ENCODE measurements at places on chromosomes 13 and 19.
A peak's percentile ranks its signal among the peaks of the same experiment; 100 is the strongest.

DNA sequence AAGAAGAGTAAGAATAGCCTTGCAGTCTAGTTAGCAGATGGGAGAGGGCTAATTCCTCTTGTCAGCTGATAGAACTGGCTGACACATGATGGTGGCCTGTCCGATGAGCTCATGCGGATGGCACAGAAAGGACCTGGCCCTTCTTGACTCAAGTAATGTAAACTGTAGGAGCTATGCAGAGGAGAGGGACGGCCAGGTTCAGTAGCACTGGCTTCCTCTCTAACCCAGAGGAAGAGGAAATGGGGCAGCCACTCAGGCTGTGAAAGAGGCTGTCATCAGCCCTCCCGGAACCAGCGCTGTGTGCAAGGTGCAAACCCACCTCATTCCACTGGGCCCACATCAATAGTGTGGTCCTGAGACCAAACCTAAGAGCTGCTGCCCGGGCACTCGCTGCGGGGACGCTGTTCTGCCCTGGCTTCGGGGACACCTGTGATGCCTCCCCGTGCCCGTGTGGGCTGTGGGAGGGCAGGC lies 30.8 kb upstream of the USE1 start:
- DNase-seq, result no peak

GRCh38 chr13:99636728-99637353 lies 135.6 kb downstream of the TM9SF2 start:
- DNase-seq, result no peak

- DNase-seq, result no peak
Observed at GRCh38 chr19:42048992-42049391, 21.0 kb downstream of the GRIK5 start.

DNA sequence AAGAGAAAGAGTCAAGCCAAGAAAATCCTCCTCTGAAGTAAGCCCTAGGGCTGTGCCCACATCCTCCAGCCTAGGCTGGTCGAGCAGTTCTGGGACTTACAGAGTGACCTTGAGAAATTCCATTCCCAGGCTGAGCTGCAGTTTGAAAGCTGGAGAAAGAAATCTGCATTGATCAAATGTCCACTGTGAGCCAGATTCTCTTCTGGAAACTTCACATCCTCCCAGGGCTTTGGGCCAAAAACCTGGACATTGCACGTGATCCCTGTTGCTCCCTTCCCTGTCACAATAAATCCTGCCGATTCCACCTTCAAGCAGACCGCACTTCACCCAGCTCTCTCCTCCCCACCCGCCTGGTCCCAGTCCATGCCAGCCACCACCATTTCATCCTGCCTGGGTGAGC lies 15.7 kb downstream of the TMEM143 start:
- no peak for DNase-seq

DNA sequence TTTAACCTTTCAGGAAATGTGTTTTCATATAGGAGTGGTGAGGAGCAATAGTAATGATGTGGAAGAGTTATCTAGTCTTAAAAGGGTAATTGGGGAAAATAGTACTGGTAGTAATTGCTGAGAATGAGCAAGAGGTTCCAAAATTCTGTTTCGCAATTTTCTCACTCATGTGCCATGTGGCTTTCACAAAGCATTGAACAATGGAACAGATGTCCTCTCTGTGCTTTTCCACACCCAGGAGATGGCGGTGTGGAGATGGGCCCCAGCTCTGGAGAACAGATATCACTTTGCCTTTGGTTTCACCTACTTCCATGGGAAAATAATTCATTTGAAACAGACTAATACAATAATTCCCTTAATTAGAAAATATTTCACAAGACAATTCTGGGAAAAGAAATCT lies 170.0 kb upstream of the SLC10A2 start:
- DNase-seq, result no peak

DNA sequence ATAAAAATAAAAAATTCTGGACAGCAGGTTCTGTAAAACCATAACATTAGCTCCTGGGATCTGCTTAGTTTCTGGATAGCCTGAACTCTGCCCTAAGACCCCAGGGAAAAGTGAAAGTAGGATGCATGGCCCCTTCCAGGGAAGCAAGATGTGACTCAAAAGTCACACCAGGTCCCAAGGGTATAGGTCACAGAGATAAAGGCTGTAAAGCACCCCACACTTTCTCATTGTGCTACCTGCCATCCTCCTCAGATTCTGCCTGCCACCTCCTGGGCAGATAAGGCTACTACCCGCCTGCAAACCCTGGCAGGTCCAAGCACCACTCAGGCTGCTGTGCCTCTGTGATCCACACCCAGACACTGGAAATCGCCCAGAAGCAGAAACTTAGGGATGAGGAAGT lies 20.6 kb downstream of the FFAR2 start:
- DNase-seq, result peak; percentile 82

DNA sequence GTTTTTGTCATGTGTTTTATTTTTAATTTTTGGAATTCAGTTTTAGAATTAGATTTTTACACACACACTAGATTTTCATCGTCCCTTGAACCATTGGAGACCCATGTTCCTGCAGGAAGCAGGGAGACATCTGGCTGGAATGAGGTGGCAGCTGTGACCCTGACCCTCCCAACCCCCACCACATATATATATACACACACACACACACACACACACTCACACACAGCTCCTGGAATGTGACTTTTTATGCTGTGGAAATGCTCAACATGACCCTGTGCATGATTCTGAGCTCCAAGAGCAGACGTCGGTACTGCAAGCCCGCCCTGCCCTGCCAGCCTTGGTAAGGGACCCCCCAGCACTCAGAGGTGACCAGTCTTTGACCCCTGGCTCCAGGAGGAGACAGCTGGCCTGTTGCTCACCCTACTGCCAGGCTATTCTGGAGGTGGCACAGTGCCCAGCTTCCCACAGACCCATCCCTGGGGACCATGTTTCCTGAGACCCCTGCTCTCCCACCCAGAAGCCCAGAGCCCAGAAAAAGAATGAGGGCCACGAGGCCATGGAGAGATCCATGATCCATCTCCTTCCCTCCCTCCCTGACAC lies 103.2 kb upstream of the VSTM2B start:
- no peak for DNase-seq

DNA sequence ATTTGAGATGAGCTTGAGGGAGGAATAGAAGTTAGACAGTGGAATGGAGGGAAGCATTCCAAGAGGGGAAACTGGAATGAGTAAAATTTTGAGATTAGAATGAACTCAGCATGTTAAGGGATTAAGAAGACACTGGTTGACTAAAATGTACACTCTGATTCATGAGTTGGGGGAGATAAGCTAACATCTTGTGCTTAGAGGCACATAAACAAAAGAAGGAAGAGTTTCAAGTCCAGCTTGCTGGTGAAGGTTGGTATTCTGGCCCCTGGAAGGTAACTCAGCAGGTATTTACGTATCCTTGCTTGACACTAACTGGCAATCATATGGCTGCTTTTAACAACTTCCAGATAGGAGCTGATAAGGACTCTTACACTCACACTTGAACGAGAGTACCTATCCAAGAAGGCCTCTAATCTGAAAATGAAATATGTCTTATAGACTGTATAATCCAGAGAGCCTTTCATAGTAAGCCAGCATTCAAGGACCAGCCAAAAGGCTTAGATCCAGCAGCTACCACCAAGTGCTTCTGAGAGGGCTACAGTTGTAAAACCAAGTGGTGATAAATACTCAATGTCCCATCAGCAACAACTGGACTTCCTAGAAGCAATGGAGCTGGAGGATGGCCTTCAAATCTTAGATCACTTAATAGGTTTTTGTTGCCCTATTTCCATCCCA lies 149.7 kb upstream of the SERP2 start:
- no peak for DNase-seq

GRCh38 chr19:18743784-18744418 lies 47.2 kb downstream of the COMP start:
- no peak for DNase-seq

GRCh38 chr13:73138638-73139491 lies 80.1 kb downstream of the KLF5 start:
- no peak for DNase-seq

DNA sequence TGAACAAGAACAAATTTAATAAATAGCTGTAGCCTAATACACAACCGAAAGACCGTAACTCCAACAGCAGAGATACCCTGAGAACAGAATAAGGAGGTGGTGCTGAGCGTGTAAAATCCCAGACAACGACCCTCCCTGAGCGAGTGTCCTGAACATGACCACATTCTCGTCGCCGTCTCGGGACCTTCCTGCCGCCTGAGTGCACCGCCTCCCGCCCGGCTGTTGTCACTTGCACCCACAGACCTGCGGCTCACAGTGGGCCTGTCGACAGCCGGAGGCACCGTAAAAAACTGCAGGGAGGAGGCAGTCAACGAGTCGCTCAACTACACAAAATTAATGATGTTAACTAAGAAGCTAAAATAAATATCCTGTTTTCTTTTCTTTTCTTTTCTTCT lies 35.8 kb upstream of the GRTP1 start:
- DNase-seq, result no peak

DNA sequence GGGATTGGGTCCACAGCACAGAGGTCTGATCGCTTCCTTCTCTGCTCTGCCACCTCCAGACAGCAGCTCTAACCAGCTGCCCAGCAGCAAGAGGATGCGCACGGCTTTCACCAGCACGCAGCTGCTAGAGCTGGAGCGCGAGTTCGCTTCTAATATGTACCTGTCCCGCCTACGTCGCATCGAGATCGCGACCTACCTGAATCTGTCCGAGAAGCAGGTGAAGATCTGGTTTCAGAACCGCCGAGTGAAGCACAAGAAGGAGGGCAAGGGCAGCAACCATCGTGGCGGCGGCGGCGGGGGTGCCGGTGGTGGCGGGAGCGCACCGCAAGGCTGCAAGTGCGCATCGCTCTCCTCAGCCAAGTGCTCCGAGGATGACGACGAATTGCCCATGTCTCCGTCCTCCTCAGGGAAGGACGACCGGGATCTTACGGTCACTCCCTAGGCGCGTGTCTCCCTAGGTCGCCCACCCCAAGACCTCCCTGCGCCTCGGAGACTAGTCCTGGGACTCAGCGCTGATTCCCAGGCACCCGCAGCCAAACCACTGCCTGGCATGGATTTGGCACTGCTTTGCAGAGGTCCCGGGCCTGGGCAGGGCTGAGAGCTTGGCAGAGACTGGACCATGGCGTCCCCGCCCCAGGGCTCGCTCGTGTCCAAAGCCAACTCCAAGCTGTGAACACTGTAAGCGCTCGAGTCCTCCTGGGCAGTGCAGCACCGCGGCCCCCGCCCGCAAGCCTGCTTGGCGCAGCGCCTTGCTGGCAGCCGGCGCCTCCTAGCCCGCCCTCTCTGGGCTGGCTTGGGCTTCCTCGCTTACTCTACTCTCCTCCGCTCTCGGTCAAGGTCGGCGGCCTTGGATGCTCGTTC lies 1.5 kb downstream of the GSX1 start:
- DNase-seq, result no peak

DNA sequence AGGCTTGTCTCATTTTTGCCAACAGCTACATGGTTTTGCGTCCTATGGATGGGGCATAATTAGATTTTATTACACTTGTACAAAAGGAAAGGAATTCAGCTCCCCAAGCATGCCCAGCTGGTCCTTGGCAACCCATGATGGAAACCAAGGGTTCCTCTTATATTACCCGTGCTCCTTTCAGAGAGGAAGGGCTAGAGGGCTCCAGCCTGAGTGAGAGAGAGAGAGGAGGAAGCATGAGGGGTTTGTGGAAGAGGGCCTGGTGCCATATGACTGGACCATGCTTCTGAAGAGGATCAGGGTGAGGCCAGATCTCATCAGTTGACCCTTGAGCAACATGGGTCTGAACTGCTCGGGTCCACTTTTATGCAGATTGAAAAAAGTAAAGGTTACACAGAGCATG lies 3.5 kb upstream of the RPS9 start:
- DNase-seq, result no peak

GRCh38 chr19:4369888-4370260 lies 26.5 kb downstream of the MPND start:
- no peak for DNase-seq

DNA sequence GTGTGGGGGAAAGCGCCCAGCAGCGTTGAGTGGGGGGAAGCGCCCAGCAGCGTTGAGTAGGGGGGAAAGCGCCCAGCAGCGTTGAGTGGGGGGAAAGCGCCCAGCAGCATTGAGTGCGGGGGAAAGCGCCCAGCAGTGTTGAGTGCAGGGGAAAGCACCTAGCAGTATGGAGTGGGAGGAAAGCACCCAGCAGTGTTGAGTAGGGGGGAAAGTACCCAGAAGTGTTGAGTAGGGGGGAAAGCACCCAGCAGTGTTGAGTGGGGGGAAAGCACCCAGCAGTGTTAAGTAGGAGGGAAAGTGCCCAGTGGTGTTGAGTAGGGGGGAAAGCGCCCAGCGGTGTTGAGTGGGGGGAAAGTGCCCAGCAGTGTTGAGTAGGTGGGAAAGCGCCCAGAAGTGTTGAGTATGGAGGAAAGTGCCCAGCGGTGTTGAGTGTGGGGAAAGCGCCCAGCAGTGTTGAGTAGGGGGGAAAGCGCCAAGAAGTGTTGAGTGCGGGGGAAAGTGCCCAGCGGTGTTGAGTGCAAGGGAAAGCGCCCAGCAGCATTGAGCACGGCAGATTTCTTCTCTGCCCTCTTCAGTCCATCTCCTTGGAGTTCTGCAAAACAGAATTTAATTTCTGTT lies 138.4 kb downstream of the ATP11A start:
- no peak for DNase-seq

GRCh38 chr13:95771905-95772304 lies 95.0 kb downstream of the DNAJC3 start:
- no peak for DNase-seq

- no peak for DNase-seq
Observed at GRCh38 chr19:56351208-56351607, 36.6 kb upstream of the ZSCAN5A start.

GRCh38 chr13:51935326-51936171 lies 73.8 kb downstream of the CCDC70 start:
- no peak for DNase-seq

GRCh38 chr13:113649212-113649611 lies 8.8 kb downstream of the ATP4B start:
- no peak for DNase-seq

DNA sequence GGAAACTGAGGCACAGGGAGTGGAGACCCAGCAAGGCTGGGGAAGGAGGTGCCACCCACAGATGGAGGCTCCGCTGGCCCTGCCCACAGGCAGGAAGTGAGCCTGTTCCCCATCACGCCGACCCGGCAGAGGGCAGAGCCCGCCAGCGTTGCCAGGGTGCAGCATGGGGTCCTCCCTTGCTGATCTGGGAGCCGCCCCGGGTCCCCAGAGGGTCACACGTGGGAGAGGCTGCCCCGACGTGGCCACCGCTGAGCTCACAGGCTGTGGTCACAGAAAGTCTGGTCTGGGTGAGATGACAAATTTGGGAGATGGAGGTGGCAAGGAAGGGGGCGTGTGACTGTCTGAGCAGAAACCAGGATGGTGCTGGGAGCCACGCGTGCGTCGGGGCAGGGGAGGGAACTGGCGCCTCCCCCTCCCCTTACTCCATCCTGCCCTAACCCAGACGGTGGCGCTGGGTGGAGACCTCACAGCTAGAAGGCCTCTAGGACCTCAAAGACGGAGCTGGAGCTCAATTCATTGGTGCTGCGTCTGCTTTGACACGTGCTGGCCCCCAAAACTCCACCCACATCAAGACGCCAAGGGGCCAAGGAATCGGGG lies 7.7 kb downstream of the MEX3D start:
- no peak for DNase-seq

DNA sequence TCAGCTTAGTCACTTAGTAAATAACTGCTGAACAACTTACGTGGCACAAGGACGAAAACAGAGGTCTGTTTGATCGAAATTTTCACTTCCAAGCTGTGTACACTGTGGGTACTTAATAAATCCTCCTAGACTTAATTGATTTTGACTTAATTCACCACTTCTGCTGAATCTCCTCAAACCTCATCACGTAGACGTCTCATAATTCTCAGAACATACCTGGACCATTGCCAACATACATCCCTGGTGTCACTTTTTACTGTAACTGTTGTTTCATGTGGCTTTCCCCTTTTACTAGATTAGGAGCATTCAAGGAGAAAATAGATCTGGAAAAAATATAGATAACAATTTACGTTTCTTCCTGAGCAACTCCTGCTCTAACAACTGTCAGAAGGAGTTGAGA lies 105.0 kb downstream of the MBNL2 start:
- DNase-seq, result no peak
